Bronchial epithelial cell (primary cell): ENCODE measurements at places on chromosomes 3 and 15.

GRCh38 chr3:183268366-183268765 lies 15.3 kb downstream of the B3GNT5 start:
- peak; percentile 49 for DNase-seq

DNA sequence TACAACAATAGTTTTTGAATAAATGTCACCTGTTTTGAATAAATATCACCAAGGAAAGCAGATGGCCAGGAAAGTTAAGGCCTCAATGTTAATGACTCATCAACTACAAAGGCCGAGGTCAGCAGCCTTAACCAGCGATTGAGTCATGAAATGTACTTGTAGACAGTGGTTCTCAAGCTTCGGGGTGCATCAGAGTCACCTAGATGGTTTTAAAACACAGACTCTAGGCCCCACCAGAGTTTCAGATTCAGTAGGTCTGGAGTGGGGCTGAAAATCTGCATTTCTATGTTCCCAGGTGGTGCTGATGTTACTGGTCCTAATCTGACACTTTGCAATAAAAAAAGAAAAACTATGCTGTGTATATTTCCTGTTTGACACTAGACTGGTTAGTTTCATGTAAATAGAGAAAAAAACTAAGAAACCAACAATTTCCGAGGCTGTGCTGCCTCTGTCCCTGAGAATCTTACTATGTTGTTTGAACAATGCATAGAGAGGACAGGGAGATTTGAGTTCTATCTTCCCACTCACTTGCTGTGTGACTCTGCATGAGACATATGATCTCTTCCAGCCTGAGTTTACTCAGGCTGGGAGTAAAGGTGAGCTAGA lies 9.8 kb downstream of the RAB27A start:
- peak; percentile 80 for DNase-seq

GRCh38 chr3:69120879-69121464 lies 1.4 kb downstream of the LMOD3 start:
- peak; percentile 85 for DNase-seq

DNA sequence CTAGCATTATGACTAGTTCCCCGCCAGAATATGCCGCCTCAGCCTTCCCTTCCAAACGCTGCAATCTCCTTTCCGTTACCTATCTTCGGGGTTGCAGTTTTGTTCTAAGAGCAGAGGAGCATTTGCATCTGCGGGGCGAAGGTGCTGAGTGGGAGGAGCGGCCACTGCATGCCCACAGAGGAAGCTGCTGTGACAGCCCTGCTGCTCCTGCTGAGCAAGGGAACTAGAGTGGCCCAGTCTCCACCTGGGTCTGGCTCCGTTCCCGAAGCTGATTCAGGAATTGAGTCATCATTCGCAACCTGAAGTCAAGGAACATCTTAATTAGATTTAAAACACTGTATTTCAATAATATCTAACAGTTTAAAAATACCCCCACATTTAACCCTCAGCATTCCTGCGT lies 98.2 kb upstream of the TJP1 start:
- peak; percentile 94 for DNase-seq

DNA sequence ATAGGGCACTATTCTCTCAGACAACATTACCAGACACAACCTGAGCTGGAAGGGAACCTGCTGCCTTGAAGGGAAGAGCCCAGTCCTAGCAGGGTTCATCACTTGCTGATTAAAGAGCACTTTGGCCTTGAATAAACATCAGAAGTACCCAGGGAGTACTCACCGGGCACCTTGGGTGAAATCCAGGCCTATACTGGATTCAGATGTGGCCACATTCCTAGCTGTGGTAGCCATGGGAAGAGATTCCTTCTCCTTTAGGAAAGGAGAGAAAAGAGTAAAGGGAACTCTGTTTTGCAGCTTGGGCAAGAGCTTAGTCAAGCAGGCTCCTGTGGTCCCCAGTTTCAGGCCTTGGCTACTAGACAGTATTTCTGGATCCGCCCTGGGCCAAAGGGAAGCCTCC lies 195.0 kb downstream of the SPATA16 start:
- DNase-seq = no peak

DNA sequence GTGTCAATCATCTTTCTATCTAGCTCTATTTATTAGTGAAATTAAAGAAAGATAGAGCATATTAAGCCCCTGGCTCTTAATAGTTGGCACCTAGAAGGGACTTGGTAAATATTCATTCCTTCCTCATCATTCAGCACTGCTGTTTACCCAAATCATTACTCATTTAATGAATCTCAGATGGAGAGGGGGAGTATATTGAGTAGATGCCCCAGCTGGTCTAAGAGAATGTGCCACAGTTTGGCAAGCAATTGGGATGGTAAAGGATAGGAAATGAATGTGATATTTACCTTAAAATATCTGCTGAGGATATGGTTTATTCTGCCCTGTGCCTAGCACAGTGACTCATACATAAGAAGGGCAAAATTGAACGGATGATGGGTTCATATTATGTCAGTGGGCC lies 6.0 kb downstream of the IL1RAP start:
- peak; percentile 83 for DNase-seq

DNA sequence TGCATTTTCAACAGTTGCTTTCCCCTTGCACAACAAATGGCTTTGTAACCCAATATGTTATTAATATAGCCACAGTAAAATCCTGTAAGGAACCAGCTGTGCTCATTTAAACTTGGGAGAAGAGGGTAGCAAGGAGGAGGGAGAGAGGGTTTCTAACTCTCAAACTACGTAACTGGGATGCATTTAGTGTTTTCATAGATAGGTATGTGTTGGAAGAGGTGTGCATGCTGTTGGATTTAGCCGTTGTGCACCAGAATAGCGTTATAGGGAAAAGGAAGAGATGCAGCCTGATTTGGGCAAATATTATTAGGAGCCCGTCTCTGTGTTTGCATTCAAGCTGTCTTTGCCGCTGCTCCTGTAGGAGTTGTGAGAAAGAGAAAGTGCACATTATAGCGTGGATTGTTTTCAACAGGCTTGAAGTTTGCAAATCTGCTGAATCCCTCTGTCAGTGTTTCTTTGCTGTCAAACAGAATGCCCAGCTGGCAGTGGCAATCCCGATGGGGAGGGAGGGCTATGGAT lies 39.4 kb downstream of the ARPP21 start:
- no peak for DNase-seq
